ENCODE measurements at places on chromosomes 11 and 22.
A peak's percentile ranks its signal among the peaks of the same experiment; 100 is the strongest.

DNA sequence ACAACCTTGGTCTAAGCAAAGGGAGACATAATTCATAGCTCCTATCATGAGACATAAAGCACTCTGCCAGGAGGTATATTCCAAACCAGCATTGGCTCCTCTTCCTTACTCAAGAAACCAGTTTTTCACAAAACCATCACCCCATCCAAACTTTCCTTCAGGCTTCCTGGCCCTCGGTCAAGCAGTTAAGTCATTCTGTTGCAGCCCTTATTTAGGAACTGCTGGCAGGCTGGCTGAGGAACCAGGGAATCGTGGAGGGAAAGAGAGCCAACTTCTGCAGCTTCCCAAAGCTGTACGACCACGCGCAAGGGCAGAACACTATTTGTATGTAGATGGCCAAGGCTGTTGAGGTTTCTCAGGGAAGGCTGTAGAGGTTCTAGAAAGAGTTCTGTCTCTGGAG lies 680 bp downstream of the IFT46 start:
- DNase-seq = no peak

- no peak for DNase-seq
Measured at GRCh38 chr11:45343444-45343843, 57.3 kb upstream of the SYT13 start.

DNA sequence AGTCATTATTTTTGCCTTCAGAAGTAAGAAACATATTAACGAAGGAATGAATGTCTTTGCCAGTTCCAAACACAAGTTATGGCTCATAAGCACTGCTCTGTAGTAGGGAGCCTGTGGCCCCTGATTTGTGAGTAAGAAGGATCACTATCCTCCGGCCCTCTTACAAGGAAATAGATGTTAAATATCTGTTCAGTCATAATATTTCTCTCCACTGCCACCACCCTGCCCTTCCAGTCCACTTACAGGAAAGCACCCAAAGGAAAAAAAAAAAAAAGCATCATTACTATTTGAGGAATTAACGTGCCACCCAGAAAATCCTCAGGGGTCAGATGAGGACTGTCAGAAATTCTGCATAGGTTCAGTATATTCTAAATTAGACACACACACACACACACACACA lies 123.4 kb downstream of the ETS1 start:
- DNase-seq = no peak

DNA sequence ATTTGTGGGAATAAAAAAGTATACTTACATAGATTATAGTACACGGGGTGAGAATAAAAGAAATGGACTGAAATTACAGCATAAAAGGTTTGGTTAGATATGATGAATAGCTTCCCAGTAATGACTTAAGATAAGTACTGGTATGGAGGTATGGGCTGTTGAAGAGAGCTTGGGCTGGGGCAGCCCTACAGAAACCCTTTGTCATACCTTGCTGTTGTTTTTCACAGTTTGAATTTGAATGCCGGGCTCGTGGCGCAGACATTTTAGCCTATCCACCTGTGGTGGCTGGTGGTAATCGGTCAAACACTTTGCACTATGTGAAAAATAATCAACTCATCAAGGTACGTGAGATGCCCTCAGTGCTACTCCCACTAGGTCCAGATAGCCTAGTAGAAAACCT lies 42.3 kb upstream of the RBX1 start:
- DNase-seq = no peak

GRCh38 chr11:34316347-34317035 lies 41.3 kb downstream of the ABTB2 start:
- no peak for DNase-seq

- DNase-seq = no peak
Measured at GRCh38 chr11:43916621-43917020, 25.8 kb upstream of the C11orf96 start.

GRCh38 chr11:74237541-74237940 lies 66.5 kb downstream of the PPME1 start:
- DNase-seq = no peak

GRCh38 chr11:73308961-73309919 lies 1.2 kb downstream of the ARHGEF17 start:
- no peak for DNase-seq

DNA sequence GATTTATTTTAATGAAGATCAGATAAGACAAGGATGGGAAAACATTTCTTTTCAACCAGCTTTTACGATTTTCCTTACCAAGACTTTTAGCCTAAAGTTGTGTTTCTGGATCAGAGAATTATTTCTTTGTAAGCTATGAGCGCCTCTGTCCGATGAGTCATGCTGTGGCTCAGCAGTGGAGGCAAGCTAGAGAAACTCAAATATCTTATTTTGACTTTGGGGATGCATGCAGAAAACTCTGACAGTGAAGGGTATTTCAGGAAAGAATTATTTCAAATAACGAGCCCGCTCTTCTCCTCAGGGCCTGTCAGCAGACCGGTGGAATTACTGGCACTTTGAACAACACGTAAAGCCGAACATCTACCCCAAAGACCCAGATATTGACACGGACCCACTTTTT lies 77.9 kb upstream of the OR5AK2 start:
- peak; percentile 32 for DNase-seq

DNA sequence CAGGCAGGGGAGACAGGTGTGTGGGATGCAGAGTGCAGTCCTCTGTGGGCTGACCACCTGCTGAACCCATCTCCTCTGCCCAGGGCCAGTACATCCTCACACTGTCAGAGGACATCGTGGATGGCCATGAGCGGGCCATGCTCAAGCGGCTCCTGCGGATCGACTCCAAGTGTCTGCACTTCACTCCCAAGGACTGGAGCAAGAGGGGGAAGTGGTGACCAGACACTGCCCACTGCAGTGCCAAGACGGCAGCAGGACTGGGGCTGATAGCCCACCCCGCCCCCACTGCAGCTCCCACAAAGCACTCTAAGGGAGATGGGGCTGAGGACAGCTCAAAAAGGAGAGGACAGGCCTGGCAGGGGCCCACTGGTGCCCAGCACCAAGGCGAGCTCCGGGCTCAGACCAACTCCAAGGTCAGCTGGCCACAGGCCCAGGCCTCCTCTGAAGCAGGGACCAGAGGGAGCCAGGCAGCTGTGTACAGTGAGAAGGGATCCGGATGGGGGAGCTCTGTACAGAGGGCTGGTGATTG lies 1.6 kb downstream of the RNASEH2C start:
- no peak for DNase-seq

DNA sequence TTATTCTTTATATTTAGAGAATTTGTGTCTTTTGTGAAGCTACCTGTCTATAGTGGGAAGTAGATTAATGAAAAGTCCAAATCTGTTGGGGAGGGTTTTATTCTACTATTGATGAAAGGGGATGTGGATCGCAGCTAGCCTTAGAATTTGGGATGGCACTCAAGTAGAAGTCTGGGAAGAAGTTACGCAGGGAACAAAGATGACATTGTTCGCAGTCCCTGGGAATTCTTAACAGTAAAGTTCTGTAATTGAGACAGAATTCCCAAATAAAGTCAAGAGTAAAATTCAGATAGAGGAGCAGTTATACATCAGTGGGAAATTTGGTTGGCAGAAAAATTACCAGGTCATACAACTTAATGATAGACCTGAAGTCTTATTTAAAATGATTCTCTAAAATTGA lies 64.1 kb downstream of the ATM start:
- no peak for DNase-seq

DNA sequence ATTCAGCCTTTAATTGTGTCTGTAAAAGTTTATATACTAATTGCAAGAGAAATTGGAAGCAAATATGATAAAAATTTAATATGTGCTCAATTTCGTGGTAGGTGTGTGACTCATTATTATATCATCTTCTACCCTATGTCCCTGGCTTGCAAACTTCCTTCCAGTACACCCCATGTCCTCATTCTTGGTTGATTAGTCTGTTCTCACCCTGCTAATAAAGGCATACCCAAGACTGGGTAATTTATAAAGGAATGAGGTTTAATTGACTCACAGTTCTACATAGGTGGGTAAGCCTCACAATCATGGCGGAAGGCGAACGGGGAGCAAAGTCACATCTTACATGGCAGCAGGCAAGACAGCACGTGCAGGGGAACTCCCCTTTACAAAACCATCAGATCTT lies 11.9 kb downstream of the MRGPRX3 start:
- no peak for DNase-seq

- DNase-seq = no peak
Measured at GRCh38 chr22:33563220-33563964, 356.9 kb downstream of the LARGE1 start.

DNA sequence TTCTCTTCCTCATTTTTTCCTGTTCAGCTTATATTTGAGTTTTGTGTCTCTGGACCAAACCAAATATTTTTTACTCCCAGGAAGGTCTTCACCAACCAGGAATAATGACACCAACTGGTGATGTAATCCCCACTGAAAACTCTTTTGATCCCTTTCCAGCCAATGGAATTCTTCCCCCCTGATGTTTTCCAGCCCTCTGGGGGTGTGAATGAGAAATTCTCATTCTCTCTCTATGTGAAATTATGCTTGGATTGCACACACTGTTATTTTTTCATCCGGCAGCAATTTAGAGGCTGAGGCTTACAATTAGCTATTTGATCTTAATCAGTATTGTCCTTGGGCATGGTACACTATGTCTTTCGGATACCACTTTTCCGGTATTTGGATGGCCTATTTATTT lies 39.5 kb upstream of the SLC1A2 start:
- no peak for DNase-seq

DNA sequence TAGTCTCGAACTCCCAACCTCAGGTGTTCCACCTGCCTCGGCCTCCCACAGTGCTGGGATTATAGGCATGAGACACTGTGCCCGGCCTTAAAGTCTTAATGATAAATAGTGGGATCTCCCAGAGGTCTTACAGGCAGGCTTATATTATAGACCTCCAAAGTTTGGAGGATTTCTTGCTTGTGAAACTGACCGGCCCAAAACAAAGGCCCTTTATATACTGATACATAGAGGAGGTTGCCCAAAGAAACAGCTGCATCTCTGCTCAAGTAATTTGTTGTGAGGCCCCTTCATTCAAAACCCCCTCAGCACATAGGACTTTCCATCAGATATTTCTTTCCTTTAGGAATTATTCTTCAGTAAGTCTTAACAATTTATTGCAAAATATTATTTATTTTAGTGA lies 27.4 kb upstream of the RDX start:
- no peak for DNase-seq

DNA sequence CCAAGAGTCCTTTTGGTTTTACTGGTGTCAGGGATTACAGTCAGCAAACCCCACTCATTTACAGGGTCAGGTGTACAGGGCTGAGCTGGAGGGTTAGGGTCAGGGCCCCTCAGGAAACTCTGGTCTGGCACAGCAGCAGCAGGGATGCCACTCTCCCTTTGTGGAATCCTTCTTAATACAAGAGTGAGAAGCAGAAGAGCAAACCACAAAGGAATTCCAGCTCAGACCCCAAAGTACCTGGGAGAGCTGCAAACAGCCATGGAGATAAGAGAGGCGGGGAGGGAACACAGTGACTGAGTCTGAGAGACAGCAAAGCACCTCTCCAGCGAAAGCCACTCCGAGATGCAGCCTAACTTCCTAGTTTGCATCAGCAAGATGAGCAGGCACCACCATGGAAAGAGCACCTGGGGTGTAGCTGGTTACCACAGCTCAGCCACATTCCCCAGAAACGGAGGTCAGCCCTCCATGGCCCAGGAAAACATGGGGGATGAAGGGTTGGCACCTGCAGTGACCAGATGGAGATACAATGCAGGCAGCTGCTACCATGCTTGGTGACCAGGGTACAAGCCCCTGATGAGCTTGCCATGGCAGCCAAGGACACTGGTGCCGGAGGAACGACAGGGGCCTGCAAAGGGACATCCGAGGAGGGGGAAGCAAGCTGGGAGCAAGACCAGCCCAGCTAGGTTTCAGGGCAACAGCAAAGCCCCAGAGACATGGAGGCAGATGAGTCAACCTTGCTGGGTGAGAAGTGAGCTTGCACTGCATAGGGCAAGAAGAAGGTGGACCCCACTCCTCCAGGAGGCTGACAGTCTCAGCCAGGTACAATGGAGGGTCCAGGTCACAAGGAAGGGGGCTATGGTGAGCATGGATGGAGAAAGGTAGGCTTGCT lies 3.9 kb downstream of the BET1L start:
- no peak for DNase-seq

DNA sequence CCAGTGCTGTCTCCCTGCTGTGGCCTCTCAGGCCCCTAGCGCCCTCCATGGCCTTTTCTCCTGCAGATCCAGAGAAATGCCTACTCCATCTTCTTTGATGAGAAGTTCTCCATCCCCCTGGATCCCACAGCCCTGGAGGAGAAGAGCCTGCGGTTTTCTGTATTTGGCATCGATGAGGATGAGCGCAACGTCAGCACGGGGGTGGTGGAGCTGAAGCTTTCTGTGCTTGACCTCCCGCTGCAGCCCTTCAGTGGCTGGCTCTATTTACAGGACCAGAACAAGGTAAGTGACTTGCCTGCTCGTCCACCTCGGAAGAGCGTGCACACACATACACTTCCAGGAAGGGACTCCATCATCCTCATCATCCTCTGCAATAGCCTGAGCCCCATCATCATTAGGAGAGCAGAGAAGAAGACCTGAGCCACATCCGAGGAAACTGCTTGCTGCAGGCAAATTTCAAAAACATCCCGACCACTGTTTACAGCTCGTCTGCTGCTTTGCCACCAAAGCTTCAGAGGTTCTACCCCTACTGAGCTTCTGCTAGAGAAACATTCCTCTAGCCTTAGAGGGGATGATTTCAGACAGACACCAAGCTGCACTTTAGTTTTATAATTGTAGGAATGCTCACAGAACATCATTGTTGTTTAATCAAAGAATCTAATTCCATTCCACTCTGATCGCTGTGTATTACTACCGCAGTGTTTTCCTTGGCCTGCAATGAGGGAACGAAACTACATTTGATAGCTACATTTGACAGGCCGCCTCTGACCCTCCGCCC lies 12.9 kb upstream of the RHOD start:
- no peak for DNase-seq

DNA sequence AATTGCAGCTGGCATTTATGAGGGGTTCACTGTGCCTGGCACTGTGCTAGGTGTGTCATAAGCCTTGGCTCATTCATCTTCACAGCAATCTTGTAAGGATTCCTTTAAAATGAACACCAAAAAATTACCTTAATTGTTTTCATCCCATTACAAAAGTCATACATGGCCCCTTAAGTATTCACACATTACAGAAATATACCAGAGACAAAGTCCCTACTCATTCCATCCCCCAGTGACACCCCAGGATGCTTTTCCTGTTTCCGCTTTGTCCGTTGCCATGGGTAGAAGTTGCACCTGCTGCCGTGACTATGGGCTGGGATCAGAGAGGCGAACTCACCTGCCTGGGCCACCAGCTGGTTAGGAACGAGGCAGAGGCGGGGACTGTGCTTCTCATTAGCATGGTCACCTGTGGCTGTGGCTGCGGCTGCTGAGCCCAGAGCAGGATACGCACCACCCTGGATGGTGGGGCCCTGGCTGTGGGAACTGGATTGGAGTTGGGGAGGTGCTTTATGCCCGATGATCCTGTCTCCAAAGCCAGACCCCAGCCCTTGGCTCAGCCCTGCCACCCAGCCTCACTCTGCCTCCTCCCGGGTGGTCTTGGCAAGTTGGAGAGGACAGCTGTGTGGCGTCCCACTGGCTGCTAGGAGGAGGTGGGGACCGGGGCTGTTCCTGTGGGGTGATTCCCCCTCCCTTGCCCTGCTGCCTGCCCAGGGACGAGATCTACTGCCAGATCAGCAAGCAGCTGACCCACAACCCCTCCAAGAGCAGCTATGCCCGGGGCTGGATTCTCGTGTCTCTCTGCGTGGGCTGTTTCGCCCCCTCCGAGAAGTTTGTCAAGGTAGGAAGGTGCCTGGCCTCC lies 60.8 kb downstream of the MYO7A start:
- no peak for DNase-seq

- DNase-seq = no peak
Measured at GRCh38 chr11:110447343-110447742, 17.6 kb downstream of the FDX1 start.
